NCI-H187 (cell line): ENCODE measurements at places on chromosomes 13 and 19.

DNA sequence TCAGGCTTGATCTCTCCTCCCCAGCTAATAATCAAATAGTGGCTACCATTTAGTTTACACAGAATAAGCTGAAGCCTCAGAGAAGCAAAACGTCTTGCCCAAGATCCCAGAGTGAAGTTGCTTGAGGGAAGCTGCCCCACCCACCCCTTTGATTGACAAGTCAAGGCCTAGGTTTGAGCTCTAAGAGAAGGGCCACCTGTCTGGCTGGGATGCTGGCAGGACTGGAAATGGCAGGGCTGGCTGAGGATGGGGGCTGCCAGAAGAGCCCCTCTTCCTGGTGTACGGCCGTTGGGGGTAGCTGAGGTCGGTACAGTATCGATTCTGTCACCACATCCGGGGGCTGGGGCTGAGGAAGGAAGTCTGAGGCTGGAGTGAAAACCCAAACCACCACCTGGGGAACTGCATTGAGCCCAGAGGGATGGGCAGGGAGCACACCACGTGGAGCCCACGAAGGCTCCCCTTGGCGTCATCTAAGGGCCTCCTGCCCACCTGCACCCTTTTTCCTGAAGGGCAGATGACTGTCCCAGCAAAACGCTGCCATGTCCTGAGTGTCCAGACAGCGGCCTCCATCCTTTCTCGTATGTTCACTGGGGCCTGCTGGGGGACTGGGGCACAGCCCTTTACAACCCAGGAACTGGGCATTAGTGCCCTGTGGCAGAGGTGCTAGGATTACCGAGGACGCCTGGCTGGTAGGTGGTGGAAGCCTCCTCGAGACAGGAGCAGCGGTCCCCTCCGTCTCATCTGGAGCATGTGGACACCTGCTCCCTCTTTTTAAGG, 1.4 kb upstream of the PRKD2 start:
- DNase-seq = no peak

- DNase-seq = no peak
Measured at GRCh38 chr19:34269968-34270621, 15.7 kb downstream of the GARRE1 start.

- no peak for DNase-seq
Measured at GRCh38 chr13:110298505-110299282, 8.3 kb downstream of the COL4A1 start.

GRCh38 chr13:70842062-70842644, 733.9 kb upstream of the KLHL1 start:
- DNase-seq = no peak

DNA sequence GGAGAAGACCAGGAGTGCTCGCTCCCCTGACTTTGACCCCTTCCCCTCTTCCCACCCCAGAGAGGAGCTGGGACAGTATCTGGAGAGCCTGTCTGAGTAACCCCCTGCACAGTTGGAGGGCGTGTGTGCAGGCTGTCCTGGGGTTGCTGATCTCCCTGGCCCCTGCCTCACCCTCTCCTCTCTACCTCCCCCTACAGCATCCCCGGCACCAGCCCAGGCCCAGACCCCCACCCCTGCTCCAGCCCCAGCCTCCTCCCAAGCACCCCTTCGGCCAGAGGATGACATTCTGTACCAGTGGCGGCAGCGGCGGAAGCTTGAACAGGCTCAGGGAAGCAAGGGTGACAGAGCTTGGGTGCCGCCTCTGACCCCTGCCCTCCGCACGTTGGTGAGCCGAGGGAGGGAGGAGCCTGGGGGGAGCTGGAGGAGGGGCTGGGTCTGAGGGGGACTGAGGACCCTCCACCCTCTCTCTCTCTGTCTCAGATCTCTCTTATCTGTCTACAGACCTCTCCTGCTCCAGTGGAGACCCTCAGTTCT, 8.7 kb downstream of the PROSER3 start:
- DNase-seq = no peak

GRCh38 chr13:110280985-110281688, 25.8 kb downstream of the COL4A1 start:
- no peak for DNase-seq

DNA sequence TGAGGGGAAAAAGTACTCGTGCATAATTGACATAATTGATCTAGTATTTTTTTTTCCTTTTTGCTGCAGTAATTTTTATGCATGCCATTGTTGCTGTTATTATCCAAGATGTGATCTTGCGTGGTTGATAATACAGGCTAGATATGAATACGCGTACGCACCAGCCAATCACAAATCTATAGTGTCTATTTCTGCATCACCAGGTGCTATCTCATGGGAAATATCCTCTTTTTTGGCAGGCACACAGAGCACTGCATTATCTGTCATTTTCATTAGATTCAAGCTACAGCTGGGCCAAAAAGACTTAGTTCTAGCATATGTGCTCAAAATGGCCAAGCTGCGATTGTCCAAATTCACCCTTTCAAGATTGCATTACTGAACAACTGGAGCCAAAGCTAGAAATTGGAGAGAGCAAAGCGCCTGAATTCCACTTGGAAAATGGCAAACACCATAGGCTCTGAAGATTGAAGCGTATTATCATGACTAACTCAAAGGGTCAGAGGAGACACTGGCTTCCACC, 181.1 kb downstream of the TSHZ3 start:
- no peak for DNase-seq
